Activated CD4-positive, alpha-beta T cell treated with anti-CD3 and anti-CD28 coated beads, Interleukin-2, amount 50 U/mL, for 48 hours (primary cell): ENCODE measurements at places on chromosomes 3 and 15.
A peak's percentile ranks its signal among the peaks of the same experiment; 100 is the strongest.

GRCh38 chr15:100723315-100723801 lies 121.0 kb downstream of the ASB7 start:
- no peak for DNase-seq

- peak; percentile 7 for DNase-seq
These were observed 17.4 kb upstream of the NPTN start for GRCh38 chr15:73650416-73651126.

- peak; percentile 43 for DNase-seq
These were observed 559.8 kb upstream of the CBLB start for GRCh38 chr3:106428565-106428994.

GRCh38 chr3:195226445-195226844 lies 44.5 kb downstream of the XXYLT1 start:
- no peak for DNase-seq

DNA sequence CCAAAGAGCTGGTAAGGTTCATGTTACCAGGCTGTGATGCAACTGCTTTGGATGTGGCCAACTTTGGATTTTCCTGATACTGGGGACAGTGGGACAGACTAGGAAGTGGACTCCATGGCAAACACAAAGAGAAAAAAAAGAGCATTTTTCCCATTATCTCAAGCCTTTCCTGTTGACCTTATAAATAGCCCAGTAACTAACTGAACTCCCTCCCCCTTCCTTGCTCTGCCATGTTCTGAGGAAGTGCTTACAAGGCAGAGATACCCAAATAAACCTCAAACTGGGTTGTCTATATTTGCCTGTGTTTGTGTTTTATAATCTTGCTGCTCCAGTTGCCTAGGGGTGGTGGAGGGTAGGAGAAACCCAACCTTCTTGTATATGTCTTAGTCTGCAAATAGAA lies 27.3 kb upstream of the SLC9A9 start:
- DNase-seq, result no peak

GRCh38 chr3:99023590-99024192 lies 122.2 kb upstream of the DCBLD2 start:
- no peak for DNase-seq

DNA sequence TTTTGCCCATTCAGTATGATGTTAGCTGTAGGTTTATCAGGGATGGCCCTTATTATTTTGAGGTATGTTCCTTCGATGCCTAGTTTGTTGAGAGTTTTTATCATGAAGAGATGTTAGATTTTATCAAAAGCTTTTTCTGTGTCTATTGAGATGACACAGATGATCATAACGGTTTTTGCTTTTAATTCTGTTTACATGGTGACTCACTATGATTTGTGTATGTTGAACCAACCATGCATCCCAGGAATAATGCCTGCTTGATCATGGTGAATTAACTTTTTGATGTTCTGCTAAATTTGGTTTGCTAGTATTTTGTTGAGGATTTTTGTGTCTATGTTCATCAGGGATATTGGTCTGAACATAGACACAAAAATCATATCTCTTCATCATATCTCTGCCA lies 8.3 kb downstream of the GPR156 start:
- DNase-seq, result no peak
